ENCODE measurements at places on chromosomes 13 and 19.

- DNase-seq: no peak
Observed at GRCh38 chr19:44112802-44113137, 429 bp upstream of the ZNF225 start.

DNA sequence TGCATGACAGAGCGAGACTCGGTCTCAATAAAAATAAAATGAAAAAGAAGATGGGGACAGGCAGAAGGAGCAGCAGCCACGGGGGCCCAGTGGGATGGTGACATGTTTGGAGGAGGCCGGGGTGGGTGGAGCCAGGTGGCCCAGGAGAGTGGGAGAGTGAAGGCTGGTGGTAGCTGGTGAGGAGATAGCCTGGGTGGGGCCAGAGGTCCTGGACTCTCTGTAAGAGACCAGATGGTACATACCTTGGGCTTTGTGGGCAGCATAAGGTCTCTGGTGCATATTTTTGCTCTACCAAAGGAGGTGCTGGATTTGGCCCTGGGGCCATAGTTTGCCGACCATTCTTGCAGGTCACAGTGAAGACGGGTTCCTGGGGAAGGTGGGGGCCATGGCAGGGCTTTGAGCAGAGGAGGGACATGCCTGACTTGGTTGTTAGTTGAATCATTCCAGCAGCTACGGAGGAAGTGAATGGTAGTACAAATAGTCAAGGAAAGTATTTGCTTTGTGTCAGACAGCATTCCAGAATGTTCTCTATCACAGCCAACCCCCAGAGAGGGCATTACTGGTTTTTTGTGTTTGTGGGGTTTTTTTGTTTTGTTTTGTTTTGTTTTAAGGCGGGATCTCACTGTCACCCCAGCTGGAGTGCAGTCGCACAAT is 69.1 kb downstream of the ARHGEF18 start:
- DNase-seq: no peak

GRCh38 chr13:106241974-106242953 is 293.2 kb downstream of the EFNB2 start:
- no peak for DNase-seq

DNA sequence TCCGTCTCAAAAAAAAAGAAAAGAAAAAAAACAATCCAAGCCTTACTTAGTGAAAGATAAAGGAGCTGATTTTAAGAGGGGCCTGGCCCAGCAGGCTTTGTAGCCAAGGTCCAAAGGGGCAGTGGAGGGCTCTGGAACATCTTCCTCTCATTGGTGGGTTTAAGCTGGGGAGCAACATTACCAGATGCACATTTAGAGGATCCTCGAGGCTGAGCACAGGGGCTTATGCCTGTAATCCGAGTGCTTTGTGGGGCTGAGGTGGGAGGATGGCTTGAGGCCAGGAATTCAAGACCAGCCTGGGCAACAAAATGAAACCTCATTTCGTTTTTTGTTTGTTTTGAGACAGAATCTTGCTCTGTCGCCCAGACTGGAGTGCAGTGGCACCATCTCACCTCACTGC is 8.0 kb upstream of the TMEM160 start:
- DNase-seq: no peak

DNA sequence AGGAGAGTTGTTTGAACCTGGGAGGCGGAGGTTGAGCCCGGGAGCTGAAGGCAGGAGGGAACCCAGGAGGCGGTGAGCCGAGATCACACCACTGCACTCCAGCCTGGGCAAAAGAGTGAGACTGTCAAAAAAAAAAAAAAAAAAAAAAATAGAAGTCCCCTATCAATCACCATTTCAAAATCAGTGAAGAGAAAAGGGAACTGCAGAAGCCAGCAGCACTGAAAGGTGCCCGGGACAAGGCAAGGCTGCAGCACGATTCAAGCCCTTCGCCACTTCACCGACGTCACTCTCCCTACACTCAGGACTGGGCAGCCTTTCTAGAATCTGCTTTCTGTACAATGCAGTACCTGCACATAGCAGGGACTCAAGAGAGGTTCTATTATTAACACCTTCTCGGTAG is 21.9 kb upstream of the USP12 start:
- DNase-seq: no peak

- DNase-seq: no peak
Observed at GRCh38 chr19:6832412-6832811, 55.0 kb upstream of the ADGRE1 start.
